ENCODE measurements at places on chromosomes 13 and 19.

- no peak for DNase-seq
Observed at GRCh38 chr13:113437408-113438010, 15.8 kb downstream of the ADPRHL1 start.

DNA sequence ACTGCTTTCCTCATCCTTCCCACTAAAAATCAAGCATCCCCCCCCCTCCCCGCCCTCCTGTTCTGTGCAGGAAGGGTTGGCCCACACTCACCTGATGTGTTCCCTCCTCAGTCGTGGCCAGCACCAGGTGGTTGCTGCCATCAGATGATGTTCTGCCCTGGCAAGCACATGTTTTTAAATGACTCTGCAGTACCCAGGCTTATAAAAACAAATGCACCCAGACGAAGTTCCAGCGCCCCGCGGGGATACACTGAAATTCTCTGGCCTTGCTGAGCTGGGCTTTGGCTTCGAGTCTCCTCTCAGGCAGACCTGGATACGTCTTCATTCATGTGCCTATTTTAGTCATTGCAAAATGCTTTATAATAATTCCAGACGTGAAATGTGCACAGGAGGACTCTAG, 316.3 kb downstream of the DLEU7 start:
- DNase-seq, result no peak

DNA sequence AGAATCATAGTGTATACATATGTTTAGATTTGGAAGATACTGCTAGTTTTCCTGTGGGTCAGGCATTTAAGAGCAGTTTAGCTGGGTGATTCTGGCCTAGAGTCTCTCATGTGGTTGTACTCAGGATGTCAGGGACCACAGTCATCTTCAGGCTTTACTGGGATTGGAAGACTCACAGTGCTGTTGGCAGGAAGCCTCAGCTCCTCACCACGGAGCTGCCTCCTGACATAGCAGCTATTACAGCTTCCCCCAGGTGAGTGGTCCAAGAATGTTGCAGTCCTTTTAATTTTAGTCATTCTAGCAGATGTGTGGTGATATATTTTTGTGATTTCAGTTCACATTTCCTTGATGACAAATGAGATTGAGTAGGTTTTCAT, 16.9 kb upstream of the GPR18 start:
- peak; percentile 69 for DNase-seq

DNA sequence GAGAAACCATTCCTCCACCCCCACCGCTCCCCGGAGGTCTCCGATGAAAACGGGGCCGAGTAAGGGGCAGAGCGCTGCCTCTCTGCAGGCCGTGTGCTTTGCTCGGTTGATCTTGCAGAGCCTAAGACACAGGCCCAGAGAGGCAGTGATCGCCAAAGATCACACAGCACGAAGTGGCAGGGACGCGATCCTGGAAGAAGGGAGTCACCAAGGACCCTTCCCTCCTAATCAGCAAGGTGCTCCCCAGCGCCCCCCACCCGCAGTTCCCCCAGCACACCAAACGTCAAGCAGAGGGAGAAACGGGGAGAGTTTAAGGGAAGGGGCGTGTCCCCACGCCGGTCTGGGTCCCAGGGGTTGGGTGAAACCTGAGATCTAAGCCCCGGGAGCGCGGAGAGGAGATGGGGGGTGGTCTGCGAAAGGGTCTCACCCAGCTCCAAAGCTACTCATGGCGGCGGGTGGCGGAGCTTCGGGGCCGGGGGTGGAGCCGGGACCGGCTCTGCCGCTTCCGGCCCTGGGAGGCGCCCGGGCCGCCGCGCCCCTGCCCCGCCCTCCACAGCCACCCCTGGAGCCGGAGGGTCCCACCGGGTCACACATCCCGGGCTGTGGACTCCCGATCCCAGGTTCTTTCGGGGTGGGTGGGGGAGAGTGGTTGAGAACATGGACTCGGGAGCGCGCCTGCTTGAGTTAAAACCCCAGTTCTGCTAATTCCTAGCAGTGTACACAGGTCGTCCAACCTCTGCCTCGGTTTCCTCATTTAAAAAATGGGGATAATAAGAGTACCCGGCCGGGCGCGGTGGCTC, at the start of gene EML2:
TSS of gene EML2 (minus strand) at position 468 of the 800 bp plus-strand sequence. CDS start at position 447, 21 bp downstream.
- peak; percentile 72 for DNase-seq

DNA sequence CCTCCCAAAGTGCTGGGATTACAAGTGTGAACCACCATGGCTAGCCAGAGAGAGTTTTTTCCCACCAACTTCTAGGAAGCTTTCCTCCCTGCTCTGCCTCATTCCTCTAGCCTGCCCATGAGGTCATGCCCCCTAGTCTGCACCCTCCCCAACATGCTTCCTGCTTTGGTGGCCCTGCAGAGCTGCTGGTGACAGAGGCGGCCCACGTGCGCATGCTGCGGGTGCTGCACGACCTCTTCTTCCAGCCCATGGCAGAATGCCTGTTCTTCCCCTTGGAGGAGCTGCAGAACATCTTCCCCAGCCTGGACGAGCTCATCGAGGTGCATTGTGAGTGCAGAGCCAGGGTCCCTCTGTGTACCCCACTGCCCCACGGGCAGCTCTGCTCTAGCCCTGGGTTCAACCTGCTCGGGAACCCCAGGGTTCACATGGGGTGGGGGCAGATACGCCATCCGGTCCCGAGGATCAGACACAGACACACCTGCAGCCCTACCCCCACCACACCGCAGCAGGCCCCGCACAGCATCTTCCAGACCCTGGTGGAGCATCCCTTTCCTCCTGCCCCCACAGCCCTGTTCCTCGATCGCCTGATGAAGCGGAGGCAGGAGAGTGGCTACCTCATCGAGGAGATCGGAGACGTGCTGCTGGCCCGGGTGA, 18.9 kb downstream of the ARHGEF1 start:
- no peak for DNase-seq

GRCh38 chr19:48085076-48085475, 25.5 kb downstream of the PLA2G4C start:
- DNase-seq, result no peak

DNA sequence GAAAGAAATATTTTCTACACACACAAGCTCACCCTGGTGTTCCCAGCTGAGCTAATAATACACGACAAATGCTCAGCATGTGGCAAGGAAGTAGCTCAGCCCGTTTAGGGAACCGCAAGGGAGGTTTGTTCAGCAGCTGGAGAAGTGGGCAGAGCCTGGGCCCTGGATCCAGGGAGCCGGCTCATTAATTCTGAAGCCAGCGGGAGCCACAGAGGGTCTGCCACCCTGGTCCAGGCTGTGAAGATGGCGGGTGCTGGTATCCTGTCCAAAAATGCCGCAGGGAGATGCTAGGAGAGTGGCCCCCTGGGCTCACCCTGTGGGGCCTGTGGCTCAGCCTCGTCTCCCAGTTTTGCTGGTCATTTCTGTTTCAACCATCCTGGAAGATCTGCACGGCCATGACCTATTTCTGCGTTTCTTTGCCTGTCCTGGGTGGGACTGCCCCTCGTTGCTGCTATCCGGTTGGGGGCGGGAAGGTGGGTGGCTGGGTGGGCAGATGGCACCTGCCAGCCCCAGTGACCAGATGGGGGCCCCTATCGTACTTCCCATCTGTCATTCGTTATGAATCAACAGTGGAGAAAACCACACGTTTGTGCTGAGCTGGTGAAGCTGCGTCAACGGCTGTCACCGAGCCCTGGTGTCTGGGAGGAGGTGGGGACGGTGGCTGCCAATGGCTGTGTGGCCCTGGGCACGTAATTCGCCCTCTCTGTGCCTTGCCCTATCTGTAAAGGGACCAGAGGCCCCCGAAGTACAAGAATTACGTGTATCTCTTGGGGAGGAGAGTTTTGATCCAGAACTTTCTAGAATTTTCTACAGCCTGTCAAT, 2.7 kb upstream of the GNA15 start:
- DNase-seq, result peak; percentile 86

DNA sequence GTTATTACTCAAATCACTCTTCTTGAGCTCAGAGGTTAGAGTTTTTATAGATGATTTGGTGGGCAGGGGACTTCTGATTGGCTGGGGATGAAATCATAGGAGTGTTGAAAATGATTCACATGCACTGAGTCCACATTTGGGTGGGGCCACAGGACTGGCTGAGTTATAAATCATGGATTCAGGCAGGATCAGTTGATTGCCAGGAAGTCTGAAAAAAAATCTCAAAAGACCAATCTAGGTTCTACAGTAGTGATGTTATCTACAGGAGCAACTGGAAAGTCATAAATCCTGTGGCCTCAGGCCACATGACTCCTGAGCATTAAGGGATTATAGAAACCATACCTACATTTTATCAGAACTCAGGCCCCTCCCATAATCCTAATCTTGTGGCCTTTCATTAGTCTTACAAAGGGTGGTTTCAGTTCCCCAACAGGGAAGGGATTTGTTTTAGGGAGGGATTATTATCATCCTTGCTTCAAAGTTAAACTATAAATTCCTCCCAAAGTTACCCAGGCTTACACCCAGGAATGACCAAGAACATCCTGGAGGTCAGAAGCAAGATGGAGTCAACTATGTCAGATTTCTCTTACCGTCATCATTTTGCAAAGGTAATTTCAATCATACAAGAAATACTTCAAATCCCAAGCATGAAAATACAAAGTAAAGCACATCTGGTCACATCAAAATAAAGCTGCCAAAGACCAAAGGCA, 5.6 kb upstream of the CCDC70 start:
- peak; percentile 12 for DNase-seq

DNA sequence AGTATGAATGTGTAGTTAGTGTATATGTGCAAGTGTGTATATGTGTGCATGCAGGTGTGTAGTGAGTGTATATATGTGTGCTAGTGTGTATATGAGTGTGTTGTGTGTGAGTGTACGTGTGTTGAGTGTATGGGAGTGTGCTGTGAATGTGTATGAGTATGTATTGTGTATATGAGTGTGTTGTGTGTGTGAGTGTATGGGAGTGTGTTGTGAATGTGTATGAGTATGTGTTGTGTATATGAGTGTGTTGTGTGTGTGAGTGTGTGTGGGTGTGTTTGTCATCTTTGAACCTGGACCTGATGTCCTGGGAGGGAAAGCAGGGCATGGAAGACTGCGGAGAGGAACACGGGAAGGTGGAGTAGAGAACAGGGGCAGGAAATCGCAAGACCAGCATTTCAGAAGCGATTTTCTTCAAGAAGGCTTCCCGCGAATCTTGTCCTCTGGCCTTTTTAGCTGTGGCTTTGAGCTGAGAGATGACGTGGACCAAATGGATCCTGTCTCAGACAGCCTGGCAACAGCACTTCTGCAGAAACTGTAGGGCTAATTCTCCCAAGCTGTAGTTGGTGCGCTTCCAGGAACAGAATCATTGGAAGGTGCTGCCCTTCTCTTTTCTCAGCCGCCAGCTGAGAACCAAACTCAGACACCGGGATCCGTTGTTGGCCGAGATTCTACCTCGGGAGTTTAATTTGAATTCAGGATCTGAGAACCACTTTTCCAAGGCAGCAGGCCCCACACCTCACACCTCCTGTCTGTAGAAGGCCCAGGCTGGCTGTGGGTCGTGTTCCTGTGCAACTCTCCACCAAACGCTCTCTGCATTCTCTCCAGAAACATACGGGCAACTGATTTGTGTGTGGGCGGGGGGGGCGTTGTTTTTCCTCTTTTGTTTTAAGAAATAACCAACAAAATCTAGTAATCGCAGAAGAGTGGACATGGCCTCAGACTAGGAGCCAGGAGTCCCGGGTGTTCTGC, 94.7 kb upstream of the RAP2A start:
- DNase-seq, result no peak

- peak; percentile 76 for DNase-seq
Observed at GRCh38 chr13:24683838-24684599, 3.8 kb downstream of the ATP12A start.

DNA sequence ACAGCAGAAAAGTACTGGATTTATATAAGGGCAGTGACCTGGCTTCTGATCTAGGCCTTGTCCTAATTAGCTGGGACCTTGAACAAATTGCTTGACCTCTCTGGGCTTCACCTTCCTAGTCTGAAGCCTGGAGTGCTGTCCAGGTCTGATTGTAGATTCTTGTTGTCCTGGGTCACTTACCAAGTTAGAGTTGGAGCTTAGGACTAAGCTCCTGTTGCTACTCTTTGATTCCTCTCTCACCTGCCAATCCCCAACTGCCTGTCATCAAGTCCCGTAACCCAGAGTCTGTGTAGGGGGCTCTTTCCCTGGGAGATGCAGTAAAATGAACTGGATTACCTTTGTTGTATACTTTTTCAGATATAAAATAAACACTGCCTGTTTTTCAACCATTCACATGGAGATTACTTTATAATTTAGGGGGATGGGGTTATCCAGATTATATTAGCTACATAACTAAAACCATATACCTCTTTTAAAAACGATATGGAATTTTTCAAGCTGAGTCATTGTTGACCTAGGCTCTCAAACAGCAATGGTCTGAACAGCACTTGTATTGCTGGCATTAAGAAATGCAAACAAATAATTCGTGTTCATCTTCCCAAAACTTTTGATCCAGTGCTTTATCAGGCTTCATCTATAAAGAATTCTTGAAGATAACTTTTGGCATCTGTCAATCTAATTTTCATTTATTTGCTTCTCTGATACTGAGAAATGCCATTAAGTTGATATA, 5.8 kb downstream of the ARHGAP35 start:
- DNase-seq, result no peak

DNA sequence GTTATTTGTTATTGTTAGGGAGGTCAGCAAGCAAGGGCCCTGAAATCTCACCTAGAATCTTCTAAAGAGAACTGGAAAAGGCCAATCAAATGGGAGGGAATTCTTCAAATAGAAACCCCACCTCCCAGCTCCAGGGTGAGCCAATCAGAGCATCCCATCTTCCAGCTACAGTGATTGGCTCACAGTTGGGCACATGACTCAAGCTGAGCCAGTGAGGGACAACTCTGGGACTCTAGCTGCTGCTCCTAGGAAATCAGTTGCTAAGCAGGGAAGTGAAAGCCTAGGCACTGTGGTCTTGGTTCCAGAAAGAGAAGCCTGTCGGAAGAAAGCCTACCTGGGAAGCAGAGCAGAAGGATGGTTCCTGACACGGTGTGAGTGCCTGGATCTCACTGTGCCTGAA, 13.4 kb downstream of the TM6SF2 start:
- no peak for DNase-seq

- DNase-seq, result peak; percentile 86
Observed at GRCh38 chr19:38233740-38234251, 9.8 kb upstream of the DPF1 start.

- DNase-seq, result no peak
Observed at GRCh38 chr13:42699912-42700311, 81.5 kb upstream of the FAM216B start.

- no peak for DNase-seq
Observed at GRCh38 chr19:7120499-7120898, 51.0 kb downstream of the ZNF557 start.

GRCh38 chr19:23992348-23992747, 77.7 kb downstream of the ZNF726 start:
- no peak for DNase-seq

DNA sequence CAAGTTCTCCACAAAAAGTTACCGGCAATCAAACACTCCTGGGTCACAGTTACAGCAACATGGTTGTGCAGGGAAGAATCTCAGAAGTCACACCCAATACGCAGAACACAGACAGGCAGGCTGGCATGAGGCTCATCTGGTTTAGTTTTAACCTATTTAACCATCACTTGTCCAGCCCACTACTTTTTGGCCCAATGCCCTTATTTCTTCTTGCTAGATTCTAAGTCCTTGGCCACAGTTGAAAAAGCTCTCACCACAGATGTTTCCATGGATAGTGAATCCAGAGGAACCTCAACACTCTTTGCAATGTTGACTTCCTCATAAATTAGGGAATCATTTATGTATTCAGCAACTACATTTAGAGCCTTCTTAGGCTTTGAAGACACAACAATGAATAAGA, 50.7 kb upstream of the FNDC3A start:
- no peak for DNase-seq

Measured in activated CD8-positive, alpha-beta T cell treated with anti-CD3 and anti-CD28 coated beads, Interleukin-2, amount 10 ng/mL, durations not matched to agents 7 days and 5 days (primary cell).